Fibroblast of skin of left quadriceps (primary cell): ENCODE measurements at places on chromosomes 6 and 20.

GRCh38 chr6:24501914-24502313, 7.1 kb downstream of the ALDH5A1 start:
- no peak for DNase-seq

GRCh38 chr6:101400326-101401135, 7.0 kb downstream of the GRIK2 start:
- DNase-seq, result no peak

- DNase-seq, result peak; percentile 51
Measured at GRCh38 chr6:33768644-33769120, 20.2 kb downstream of the LEMD2 start.

DNA sequence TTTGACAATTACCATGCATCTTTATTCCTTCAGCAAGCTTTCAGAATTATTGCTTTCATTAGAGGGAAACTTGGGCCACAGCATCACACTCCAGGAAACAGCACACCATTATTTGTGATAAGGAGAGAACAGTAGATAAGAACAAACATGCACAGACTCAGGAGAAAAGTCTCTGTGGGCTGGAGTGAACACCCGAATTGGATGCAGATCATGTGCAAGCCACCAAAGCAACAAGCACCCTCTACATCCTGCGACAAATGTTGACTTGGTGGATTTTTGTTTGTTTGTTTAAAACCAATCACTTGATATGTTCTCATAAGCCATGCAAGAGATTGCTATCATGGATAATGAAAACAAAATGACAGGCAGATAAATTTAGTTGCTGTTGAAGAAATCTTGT, 67.7 kb upstream of the ZFP64 start:
- DNase-seq, result no peak

DNA sequence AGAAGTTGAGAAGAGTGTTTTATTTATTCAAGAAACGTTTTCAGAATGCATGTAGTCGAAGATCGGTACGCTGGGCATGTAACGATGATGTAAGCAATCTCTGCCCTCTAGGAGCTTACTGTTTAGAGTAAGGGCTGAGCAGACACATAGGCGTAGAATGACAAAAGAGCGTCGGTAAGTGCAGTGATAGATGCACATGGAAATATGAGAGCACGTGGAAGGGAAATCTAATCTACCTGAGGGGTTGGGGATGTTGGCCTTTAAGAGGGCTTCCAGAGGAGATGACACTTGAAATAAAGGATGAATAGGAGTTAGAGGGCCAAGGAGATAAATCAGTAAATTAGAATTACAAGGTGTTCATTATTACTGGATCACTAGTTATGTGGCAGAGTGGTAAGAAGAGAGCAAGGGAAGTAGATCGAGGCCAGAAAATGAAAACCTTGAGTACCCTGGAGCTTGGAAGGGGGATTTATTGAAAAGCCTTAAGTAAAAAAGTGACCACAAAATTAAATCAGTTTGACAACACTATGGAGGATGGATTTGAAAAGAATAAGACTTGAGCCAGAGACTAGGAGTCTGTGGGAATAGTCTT, 782 bp downstream of the TRMT11 start:
- DNase-seq, result no peak

GRCh38 chr6:119830494-119831295, 481.1 kb upstream of the MAN1A1 start:
- DNase-seq, result no peak

- no peak for DNase-seq
Measured at GRCh38 chr6:169141671-169142537, 111.7 kb downstream of the THBS2 start.

DNA sequence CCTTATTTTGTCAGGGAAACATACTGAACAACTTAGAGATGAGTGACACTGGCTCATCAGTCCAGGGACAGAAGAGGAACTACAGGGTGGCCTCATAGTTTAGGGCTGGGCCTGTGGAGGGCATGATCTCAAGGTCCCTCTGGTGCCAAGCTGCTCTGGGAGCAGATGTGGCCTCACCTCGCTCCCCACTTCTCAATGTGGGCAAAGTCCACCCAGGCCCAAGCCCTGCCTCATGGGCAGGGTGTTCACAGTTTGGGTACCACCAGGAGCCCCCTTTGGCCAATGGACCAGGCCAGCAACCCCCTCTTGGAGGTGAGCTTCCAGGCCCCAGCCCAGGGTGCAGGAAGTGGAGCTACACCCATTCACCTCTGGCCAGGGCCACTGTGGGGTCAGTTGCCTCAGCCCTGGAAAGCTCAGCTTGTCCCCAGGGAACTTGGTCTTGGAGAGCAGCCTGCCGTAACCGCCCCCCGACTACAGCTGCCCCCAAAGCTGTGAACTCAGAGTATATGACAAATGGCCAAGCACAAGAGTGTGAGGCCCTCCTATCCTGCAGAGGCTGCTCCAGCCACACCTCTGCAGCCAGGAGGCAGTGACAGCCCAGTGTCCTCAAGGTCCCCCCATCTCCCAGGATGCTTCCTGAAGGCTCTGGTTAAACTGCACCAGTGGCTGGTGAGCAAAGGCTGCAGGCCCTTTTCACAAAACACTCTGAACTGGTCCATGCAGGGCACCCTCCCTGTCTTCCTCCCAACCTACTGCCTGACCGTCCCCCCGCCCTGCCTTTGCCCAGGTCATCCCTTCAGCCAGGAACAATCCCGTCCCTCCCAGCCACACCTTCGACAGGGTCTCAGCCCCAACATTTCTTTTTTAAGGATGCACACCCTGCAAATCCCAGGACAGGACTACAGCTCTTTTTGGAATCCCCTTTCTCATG, 3.6 kb downstream of the ADISSP start:
- DNase-seq, result no peak

DNA sequence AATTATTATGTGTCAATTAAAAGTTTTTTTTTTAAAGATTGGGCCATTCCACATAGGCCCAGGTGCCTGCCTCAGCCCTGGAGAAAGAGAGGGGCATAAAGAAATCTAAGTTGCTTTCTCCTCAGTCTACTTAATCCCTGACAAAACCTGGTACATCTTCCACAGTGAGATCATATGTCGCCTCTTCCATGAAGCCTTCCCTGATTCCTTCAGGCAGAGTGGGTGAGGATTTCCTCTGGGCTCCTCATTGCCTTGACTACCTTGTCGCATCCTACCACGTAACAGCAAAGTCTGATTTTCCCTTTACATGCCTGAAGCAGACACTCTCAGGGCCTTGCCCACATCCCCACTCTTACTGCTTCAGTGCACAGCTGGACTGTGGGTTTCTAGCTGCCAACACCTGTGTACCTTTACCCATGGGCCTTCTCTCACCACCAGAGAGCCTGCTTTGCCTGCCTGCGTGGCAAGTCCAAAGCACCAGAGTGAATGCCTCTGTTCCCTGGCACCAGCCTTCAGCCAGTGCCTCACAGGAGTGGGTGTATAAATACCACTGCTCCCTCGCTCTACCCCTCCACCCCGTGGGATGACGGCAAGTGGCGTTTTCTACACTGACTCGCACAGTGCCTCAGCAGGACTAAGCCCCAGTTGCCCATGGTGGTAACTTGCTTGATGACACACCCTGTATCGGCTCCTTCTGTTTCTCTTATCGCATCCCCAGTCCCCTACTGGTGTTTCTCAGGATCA, 68.0 kb downstream of the EYA2 start:
- no peak for DNase-seq

DNA sequence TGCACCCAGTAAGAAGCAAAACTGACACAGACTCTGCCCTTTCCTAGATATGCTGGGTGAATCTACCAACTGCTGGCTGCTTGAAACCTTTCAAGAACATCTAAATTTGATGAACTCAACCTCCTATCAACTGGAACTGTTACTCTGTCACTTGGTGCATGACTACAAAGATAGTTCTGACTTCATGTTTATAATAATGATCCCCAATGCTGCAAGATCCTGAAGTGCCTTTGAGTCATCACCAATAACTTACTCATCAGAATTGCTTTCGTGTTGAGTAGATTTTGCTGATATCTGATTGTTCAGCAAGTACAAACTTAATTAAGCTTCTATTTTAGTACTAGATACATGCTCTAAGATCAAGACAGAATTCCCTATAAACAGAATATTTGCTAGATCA, 100.2 kb upstream of the ARMC2 start:
- DNase-seq, result no peak

DNA sequence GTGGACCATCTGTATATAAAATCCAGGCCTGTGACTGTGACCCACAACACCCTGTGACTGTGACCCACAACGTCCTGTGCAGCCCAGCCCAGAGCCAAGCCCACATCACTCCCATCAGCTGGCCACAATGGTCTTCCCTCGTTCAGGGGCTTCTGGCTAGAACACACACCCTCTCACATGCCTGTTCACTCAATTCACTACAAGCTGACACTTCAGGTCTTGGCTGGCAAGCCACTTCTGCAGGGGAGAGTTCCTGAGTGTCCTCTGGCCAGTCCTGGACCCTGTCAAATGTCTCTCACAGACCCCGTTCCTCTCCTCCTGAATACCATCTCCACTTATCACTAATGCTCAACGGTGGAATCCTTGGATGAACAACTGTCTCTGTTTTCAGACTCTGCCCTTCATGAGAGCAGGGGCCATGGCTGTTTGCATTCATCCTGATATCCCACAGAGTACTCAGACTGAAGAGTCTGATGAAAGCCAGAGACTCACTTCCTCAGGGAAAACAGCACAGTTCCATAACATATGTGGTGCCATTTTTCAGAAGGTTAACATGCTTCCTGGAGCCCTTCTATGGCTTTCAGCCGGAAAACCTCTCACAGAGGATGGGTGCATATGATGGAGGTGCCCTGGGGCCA, 56.0 kb downstream of the MYH7B start:
- no peak for DNase-seq
